CD4-positive, alpha-beta T cell treated with Interleukin-2 at 100 ng/mL for 4 hours (primary cell): ENCODE measurements at places on chromosomes 2 and 18.

GRCh38 chr2:121243821-121244460 lies 41.1 kb downstream of the TFCP2L1 start:
- no peak for DNase-seq

DNA sequence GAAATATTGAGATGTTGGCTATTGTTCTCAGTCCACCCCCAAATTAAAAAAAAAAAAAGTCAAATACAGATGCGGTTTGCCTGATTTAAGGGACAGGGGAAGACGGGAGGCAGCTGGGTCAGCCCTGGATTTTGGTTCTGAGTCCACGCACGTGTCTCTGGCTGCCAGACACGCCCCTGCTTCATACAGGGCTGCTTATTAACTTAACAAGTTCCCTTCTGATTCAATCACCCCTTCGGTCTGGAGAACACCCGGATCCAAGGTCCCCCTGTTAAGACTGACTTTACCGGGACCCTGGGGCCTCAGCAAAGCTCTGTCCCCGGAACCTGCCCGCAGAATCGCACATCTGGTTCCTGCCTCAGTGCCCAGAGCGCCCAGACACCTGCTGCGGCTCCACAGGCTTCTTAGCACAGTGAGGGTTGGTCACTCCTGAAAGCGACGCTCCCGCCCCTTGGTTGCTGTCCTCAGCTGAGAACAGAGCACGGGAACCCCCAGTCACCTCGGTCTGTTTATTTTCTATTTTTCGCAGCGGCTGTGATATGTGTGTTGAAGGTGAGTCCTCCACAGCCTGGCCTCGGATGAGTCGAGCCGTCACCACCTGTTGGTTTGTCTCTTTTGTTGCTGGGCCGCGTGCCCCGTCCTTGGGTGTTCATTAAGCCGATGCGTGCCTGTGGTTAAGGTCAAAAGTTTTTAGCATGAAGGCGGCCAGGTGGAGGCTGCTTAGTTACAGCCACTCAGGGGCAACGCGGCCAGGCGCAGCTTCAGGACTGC lies 57.2 kb downstream of the RTP5 start:
- DNase-seq = no peak

GRCh38 chr2:212595036-212595654 lies 56.5 kb upstream of the ERBB4 start:
- no peak for DNase-seq

DNA sequence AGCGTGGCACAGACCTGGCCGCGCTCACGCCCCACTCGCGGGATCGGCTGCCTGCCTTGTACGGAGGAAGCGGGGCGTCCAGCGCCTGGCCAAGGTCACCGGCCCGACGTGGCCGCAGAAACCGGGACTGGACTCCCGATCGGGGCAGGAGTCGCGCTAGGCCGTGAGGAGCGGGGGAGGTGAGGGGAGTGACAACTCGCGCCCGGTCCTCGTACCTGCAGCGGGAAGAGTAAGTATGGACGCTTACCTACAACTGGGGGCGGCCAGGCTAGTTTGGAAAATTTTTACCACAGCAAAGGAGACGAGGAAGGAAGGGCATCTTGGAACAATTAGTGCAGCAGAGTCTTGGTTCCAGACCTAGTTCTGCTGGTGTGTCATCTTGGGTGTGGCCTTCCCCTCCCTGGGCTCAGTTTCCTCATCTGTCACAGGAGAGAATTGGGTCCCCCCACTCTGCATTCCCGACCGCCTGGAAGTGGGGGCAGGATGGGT lies 693 bp downstream of the UBE2F start:
- no peak for DNase-seq

DNA sequence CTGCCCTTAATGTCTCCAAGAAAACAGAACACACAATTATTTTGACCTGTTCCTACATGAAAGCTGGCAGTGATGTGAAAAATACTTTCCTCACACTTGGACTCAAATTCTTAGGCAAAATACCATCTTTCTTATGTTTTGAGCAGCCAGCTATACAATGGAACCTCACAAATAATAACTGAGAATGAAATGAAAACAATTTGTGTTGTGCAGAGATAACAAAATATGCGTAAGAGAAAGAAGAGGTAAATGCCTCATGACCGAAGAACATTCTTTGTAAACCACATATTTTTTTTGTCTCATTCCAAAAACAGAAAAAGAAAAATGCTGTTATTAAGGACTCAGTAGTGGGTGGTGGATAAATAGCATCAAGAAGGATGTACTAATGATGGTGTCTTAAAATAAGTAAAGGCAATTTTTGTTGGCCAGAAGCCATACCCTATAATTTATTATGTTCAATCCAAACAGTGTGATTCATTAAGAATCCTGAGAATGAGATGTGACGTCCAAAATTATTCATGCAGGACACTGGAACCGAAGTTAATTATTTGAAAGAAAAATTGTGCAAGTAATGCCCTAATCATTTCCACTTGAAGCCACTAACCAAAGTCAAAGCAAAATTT lies 193.0 kb upstream of the NETO1 start:
- DNase-seq = no peak
